ELR (cell line): ENCODE measurements at places on chromosomes 5 and 9.

- peak; percentile 70 for DNase-seq
Observed at GRCh38 chr5:88883059-88883835, at the start of gene MEF2C. Gene MEF2C (minus strand): TSS chr5:88883184. CDS start chr5:88823788, 59,396 bp downstream.

GRCh38 chr9:2613730-2614271, 7.8 kb upstream of the VLDLR start:
- no peak for DNase-seq

DNA sequence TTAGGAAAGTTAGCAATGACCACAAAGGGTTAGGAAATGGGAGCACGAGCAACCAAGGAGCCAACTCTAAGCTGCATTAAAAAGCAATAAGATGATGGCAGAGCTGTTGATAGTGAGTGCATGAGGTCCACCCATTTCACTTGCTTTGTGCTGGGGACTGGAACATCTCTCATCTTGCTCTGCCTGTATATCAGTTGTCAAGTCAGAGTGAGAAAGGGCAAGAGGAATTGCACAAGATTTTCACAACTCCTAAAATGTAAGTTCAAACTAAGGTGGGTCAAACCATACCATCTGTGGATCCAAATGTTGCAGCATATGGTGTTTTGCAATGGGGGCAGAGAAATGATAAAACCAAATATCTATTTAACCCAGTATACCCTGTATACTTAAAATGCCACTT, 2.8 kb upstream of the ESM1 start:
- DNase-seq = no peak

DNA sequence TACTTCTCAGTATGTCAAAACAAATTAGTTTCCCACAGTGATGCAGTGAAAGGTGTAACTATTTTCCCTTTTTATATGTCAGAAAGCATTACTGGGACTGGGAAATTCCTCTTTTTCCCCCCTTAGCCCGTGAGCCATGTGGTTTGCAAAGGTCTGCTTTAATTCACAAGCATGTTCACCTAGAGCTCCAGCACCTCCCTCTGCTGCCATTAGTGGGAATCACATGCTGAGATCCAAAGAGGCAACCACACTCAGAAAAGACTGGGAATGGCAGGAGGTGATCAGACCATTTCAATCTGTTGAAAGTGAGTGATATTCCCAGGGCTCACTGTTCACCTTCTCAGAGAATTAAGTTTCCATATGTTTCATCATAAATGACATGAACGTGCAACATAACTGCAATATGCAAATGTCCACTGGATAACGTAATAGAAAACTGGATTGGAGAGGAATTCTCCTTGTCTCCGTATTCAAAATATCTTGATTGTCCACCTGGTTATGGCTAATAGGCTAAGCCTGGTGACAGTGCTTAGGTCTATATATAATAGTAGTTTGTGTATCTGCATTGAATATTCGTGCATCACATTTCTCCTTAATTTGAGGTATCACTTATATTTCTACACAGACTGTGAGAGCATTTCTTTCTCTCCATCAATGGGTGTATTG, 703.5 kb upstream of the WWC1 start:
- DNase-seq = peak; percentile 51

DNA sequence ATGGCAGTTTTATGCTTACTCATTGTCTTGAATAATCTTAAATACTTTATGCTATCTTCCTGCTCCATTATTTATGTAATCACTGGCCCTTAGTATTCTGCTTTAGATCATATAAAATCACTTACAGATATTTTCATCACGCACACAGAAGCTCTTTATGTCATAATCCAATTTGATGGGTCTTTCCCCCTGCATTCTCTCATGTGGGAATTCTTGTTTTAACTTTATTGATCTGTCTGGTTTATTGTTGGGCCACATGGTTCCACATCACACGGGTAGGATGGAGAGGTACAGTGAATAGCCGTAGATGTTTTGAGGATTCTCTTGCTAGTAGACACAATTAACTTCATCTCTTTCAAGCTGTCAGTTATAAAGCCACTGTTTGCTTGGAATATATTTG, 27.0 kb downstream of the PLPPR1 start:
- DNase-seq = no peak

- DNase-seq = no peak
Observed at GRCh38 chr5:26245321-26245720, 793.1 kb downstream of the CDH9 start.

GRCh38 chr5:149403923-149404745, 25.0 kb upstream of the IL17B start:
- DNase-seq = peak; percentile 86

GRCh38 chr9:111759762-111760639, 34.7 kb downstream of the SHOC1 start:
- peak; percentile 87 for DNase-seq

- DNase-seq = peak; percentile 91
Observed at GRCh38 chr5:15938961-15939360, 240.6 kb downstream of the MARCHF11 start.

DNA sequence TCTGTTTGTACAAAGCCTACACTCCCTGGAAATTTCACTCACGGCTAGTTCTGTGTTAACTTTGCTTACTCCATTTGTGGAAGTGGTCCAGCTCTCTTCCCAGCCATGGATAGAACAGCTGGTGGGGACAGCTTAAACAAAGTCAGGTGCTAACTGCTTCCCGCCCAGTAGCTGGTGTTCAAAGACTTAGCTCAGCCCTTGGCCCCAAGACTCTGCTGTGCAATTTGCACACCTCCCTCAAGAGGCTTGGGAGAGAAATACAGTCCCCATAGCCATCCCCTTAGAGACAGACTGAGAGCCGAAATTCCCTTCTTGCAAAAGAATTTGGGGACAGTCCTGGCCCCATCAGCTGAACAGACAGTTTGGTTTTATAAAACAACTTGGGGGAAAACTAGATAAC, 73.8 kb upstream of the RAI14 start:
- DNase-seq = no peak

DNA sequence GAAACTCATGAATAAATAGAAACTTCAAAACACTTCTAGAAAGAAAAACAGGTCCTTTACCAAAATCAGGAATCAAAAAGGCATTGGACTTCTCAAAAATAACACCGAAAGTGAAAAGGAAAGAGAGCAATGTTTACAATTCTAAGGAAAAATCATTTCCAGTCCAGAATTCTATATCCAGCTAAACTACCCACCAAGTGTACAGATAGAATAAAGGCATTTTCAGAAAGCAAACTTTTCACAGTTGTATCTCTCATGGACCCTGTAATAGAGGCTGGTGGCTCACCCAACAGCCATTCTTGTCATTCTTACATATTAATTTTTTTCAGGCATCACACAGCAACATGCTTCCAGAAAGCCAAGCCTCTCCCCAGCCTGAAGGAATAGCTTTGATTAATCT, 63.7 kb downstream of the FOXD1 start:
- no peak for DNase-seq

DNA sequence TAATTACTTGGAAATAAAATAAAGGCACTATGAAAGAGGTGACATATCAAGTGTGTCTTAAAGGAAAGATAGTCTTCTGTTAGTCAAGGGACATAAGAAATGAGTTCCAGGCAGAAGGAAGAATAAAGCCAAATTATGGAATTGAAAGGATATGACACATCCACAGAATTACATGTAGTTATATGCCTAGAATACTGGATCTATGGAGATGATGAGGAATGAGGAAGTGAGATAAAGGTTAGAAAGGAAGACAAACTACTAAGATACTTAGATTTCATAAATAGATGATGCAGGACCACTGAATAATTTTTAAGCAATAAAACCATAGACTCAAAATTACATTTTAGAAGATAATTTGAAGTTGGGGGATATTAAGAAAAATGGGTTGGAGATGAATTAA, 609.8 kb downstream of the PTPRD start:
- no peak for DNase-seq

- no peak for DNase-seq
Observed at GRCh38 chr5:89946916-89947315, 462.6 kb downstream of the CETN3 start.

GRCh38 chr5:174325961-174326360, 280.5 kb downstream of the NSG2 start:
- no peak for DNase-seq

- DNase-seq = peak; percentile 66
Observed at GRCh38 chr9:96139592-96140295, 162.2 kb downstream of the HSD17B3 start.

DNA sequence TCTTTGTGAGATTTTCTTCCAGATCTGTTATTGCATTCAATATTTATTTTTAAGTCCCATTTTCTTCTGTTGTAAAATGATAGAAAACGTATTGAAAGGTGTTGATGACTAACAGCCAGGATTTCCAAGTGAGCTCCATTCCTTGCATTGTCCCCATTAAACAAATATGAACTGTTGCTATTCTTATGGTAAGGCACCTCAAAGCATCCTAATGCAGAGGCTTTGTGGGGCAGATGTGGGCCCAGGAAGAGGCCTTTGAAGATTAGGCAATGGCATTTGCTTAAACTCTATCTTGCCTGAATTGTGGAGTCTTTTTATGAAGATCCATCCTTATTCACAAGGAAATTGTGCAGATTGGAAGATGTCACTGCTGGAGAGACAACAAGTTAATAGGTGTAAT, 38.9 kb downstream of the NTRK2 start:
- DNase-seq = no peak

GRCh38 chr9:88387036-88387551, 1.1 kb upstream of the SPIN1 start:
- no peak for DNase-seq

DNA sequence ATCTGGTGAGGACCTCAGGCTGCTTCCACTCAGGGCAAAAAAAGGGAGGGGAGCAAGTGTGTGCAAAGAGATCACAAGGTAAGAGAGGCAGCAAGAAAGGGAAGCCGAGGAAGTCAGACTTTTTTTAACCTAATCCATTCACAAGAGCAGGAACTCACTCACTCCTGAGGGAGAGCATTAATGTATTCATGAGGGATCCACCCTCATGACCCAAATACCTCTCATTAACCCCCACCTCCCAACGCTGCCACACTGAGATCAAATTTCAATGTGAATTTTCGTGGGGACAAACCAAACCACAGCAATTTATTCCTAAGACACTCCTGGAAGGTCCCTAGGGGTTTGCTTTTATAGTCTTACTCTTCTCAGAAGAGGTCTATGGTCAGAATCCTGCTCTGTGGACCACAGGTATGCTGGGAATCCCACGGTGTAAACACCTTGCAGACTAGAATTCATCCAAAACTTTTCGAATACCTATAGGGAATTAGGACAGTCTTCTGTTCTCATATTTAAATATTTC, 108.7 kb downstream of the HSD17B3 start:
- DNase-seq = no peak

GRCh38 chr5:112660359-112660758, 77.3 kb upstream of the APC start:
- DNase-seq = no peak

- no peak for DNase-seq
Observed at GRCh38 chr5:88283690-88284089, 15.0 kb upstream of the TMEM161B start.

GRCh38 chr9:8917956-8918739, 1118.6 kb upstream of the DMAC1 start:
- no peak for DNase-seq

- DNase-seq = no peak
Observed at GRCh38 chr5:40441733-40442132, 238.0 kb upstream of the PTGER4 start.

DNA sequence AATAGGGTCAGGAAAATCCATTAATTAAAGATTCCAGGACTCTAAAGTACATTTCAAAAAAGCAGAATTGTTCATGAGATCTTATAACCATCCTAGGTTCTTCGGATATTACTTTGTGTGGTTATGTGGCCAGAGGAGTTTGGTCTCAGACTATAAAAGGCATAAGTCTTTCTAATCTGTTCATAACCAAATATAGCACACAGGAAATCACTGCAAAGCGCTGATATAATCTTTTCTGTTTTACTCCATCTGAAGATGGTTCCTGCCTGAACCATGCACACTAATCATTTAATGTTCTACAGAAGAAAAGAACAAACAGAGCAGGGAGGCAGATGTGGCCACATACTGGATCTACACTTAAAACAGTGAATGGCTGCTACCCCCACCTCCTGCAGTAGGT, 182.8 kb downstream of the SEMA5A start:
- DNase-seq = no peak

DNA sequence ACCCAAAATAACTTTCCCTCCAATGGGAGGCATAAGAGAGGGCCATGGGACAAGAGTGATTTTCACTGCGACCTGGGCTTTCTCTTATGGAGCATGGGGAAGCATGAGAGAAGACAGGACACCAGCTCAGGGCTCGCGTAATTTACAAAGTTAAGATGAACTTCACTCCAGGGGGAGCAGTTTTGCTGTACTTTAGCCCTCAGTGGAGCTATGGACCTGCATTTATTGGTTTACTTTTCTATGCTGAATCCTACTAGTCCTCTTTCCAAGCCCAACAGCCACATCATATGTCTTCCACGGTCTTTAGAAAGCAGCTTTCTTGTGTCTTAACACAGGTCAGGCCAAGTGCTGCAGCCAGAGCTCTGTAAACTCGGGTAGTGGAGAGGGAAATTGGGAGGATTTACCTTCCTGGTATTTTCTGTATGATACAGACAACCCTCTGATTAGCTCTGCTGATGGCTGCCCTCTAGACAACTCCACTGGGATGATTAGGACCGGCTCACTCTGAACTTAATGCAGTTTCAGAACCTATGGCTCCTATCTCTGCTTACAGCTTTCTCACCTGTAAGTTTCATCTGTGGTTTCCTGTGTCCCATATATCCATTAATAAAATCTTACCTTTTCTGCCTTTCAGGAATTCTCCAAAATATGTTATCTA, 581.0 kb upstream of the RORB start:
- peak; percentile 15 for DNase-seq

- DNase-seq = no peak
Observed at GRCh38 chr9:85182383-85182782, 512.9 kb downstream of the NTRK2 start.

- DNase-seq = no peak
Observed at GRCh38 chr9:93082841-93083411, 13.1 kb upstream of the CARD19 start.

DNA sequence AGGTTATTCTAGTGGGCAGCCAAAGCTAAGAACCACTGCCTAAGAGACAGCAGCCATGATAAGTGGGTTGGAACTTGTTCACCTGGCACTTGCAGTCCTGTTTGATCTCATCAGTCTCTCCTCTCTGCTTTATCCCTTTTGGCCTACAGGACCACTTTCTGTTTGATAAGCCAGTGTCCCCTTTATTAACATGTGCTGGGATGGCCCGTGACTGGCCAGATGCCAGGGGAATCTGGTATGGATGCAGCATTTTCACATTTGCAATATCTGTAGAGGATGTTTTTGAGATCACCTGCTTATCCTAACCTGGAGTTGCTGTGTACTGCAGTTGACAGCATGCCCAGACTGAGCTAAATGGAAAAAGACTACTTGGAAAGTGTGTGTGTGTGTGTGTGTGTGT, 23.6 kb downstream of the CKMT2 start:
- no peak for DNase-seq

GRCh38 chr9:113492343-113493202, 29.0 kb downstream of the RGS3 start:
- DNase-seq = no peak

DNA sequence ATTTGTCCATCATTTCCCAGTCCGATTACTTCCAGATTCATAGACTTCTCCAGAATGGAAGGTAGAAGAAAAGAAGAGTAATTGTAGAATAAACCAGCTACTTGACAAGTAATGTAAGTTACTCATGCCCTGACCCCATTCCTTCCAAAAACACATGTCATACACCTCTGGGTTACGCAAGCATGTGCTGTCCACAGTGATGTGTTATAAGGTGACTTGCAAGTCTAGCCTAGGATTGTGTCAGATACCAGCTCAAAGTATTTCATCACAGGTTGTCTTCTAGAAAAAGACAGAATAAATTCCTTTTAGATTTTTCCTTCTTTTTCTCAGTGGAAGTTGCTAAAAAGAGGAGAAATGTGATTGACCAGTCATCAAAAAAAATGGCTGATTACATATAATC, 8.0 kb upstream of the TLR4 start:
- DNase-seq = no peak

- DNase-seq = no peak
Observed at GRCh38 chr5:127571314-127572131, 54.1 kb downstream of the PRRC1 start.
